ENCODE measurements at places on chromosomes 6 and 20.

DNA sequence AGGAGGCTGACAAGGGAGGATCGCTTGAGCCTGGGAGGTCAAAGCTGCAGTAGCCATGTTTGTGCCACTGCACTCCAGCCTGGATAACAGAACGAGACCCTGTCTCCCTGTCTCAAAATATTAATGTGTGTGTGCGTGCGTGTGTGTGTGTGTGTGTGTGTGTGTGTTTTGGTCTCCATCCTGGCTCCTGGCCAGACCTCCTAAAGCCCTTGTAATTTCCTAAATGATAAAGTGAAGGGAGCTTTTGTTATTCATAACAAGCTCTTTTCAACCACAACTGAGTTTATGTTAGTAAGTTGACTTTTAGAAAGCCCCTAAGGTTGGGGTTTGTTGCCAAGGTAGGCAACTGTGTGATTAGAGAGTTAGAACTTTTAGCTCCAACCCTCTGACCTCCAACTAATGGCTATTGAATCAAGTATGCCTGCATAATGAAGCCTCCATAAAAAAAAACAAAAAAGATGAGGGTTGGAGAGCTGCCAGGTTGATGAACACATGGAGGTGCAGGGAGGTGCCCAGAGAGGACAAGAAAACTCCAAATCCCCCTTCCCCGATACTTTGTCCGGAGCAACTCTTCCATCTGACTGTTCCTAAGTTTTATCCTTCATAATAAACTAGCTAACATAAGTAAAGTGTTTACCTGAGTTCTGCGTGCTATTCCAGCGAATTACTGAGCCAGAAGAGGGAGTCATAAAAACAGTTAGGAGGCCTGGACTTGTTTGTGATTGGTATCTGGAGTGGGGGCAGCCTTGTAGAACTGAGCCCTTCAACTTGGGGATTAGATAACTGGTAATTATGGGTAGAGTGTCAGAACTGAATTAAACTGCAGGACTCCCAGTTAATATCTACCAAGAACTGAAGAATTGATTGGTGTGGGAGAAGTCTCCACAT, 5.3 kb upstream of the AIF1 start:
- DNase-seq: no peak

DNA sequence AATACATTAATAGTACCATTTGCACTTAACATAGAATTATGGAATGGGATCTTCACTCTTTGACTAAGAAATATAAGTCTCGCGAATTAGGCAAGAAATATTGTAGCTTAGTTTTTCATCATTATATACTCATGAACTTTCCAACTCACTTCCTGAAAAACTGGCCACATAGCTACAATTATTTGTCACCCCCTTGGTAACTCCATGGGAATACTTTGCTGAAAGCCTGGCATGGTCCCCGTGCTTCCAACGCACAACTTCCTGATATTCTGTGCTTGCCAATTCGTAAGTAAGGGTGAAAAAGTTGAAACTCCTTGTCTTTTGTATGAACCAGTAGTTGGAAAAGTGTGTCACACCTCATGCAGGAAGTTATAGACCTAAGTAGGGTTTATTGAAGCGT, 23.7 kb upstream of the HLA-DQA1 start:
- DNase-seq: no peak

DNA sequence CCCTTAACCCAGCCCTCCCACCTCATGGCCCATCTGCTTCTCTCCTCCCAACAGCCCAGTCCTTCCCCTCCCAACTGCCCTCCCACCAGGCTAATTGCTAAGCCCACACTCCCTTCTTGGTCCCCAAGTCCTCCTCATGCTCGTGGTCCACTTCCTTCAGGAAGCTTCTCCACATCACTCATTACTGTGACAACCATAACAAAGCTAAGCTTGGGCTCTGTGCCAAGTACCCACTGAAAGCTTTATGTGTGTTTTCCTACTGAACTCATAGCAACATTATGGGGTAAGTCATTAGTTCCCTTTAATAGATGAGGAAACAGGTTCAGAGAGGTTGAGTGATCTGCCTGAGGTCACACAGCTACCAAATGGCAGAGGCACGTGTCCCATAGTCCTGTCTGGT, 16.2 kb downstream of the FRS3 start:
- no peak for DNase-seq

- DNase-seq: no peak
Measured at GRCh38 chr6:44972709-44973108, 355.4 kb upstream of the RUNX2 start.

GRCh38 chr20:63093966-63094766, 87.4 kb upstream of the BHLHE23 start:
- DNase-seq: peak; percentile 60

GRCh38 chr20:37202267-37202943, 23.1 kb upstream of the MROH8 start:
- DNase-seq: no peak

DNA sequence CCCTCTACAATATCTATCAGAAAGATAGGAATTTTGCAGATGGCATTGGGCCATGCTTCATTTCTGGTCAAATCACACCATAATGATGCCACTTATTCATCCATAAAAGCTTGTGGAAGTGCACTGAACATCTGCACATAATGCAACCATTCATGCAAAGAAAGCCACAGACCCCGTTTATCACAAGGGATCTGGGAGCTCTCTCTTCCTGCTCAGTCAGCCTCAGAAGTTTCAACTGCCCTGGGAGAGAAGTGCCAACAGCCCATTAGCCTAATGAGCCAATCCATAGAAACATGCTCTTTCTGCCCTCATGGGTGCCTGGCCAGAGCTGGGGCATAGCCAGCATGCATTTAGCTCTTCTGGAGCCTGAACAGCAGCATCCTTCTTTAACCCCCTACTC, 85.8 kb downstream of the SLC35F1 start:
- no peak for DNase-seq

DNA sequence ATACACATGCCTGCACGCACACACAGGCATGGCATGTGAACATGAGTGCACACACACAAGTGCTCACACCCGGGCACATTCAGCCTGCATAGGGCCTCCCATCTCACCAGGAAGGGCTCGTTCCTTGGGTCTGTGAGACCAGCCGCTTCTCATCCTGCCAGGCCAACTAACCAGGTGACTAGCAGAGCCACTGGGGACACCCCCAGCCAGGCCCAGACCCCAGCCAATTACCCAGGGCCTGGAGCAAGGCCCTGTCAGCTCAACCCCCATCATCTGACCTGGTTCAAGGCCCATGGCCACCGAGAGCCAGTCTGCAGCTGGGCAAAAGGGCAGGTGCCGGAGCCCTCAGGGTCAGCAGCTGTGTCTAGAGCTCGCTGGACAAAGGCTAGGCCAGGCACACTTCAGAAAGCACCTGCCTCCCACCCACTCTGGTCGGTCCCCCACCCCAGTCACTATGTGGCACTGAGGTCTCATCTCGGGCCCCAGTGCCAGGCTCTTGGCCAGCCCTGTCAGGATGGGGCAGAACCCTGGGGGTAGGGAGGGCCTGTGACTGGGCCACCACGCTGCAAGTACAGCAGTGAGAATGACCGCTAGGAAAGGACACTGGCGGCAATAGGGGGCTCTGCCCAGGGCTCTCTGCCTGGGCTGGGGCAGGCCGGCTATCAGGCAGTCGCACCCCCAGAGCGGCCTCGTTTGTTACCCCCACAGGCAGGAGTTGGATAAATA, 26.8 kb upstream of the MRGBP start:
- no peak for DNase-seq

- no peak for DNase-seq
Measured at GRCh38 chr6:46909371-46909770, 12.4 kb downstream of the ADGRF5 start.

DNA sequence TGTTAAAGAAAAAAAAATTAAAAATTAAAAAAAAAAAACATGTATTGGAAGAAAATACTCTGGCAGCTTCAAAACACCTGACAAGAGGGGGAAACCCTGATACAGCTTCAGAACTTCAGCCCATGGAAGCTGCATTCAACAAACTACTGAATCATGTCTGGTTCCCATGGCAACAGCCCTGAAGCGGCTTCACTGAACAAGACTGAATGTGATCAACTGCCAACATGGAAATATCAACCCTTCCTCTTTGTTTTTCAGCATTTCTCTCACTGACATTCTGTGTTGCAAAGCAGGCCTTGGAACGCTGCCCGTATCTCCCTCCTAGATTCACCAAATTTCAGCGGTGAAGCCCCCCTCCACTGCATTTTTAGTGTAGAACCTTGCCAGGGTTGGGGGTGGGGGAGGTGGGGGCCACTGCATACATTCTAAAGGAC, 91.3 kb upstream of the SHLD1 start:
- peak; percentile 85 for DNase-seq

DNA sequence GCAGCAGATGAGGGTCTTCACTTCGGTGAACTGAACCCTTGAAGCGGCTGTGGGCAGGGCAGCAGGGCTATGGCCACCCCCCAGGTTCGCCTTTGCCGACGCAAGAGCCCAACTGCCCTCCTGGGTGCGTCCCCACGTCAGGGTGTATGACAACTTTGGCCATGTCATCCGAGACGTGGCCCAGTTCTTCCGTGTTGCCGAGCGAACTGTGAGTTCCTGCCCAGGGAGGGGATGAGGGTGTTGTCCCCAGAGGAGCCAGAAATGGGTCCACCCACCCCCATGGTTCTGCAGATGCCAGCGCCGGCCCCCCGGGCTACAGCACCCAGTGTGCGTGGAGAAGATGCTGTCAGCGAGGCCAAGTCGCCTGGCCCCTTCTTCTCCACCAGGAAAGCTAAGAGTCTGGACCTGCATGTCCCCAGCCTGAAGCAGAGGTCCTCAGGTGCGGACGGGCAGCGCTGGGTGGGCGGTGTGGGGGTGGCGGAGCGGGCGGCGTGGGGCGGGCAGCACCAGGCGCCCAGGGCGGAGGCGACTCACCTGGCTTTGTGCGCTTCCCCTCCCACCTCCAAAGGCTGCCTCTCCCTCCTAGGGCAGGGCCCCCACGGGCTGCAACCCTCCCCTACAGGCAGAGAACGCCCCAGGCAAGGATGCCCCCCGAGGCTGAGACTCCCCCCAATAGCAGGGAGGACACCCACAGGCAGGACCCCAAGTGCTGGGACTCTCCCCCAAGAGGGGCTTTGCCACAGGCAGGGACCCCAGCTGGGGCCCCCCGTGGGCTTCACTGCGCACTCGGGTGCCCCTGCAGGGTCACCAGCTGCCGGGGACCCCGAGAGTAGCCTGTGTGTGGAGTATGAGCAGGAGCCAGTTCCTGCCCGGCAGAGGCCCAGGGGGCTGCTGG, 6.2 kb upstream of the TNFRSF6B start:
- DNase-seq: no peak

- no peak for DNase-seq
Measured at GRCh38 chr20:10626896-10627295, 46.9 kb downstream of the JAG1 start.

GRCh38 chr20:53032046-53032445, 59.9 kb downstream of the TSHZ2 start:
- DNase-seq: no peak

DNA sequence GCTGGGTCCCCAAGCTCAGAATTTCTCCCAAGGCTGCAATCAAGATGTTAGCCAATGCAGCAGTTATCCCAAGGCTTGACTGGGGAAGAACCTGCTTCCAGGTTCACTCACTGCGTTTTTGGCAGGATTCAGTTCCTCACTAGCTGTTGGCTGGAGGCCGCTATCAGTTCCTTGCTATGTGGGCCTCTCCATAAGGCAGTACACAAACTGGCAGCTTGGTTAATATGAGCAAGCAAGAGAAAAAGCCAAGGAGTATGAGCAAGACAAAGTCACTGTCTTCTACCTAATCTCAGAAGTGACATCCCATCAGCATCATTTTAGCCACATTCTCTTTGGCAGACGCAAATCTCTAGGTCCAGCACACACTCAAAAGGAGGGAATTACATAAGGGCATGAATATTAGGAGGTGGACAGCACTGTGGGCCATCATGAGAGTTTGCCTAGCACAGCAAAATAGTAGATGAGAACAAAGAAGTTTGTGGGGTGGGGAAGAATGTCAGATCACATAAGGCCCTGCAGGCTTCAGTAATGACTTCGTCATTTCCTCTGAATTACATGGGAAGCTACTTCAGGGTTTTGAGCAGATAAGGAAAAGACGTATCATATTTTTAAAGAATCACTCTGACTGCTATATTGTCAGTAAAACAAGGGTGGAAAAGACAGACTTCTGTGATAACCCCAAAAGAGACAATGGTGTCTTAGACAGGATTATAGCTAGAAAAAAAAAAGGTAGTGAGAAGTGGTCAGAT, 25.5 kb downstream of the LMBRD1 start:
- no peak for DNase-seq

DNA sequence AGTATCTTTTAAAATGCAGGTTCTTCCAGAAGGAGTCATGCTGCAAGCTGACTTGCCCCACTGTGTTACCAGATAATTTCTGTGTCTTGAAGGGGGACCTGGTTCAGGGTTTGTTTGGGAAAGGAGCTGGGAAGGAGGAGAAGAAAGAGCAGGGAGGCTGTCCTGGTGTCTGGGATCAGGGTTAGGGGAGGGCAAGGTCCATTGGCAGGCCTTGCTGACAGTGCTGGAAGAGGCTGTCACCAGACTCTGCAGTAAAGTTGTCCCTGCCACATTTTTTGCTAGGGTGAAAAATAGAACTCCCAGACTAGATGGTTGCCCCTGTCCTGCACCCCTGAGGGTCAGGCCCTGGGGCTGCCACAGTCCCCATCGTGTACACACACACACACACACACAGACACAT, 14.9 kb downstream of the GLP1R start:
- no peak for DNase-seq

DNA sequence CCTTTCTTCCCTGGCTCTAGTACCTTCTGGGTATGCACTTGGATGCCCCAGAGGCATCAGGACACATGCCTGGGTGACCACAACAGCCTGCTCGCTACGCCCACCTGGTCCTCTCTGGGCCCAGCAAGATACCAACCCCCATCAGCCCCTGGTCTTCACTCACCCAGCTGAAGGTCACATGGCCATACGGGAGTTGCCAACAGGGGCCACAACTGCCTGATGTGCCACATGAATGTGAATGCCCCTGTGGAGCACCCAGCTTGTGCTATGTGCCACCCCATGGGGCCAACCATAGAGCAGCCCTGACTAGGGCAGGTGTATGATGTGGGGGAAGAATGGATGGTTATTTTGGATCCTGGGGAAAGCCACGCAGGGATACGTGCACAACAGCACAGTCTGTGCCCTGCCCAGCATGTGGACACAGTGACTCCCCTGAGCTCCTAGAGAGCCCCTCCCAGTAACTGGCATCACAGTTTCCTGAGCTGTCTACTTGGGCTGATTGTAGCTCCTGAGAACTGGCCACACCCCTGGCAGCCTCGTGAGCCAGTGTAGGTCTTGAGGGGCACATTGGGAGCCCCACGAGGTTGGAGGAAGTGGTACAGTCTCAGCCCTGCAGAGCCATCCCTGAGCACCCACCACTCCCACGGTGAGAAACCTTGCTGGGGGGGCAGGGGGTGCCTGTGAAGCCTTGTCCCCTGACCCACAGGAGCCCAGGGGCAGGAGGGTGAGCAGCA, 10.5 kb upstream of the PCMTD2 start:
- no peak for DNase-seq

GRCh38 chr20:16759181-16759563, 11.0 kb downstream of the OTOR start:
- no peak for DNase-seq

GRCh38 chr6:1624851-1625781, 15.4 kb downstream of the FOXC1 start:
- DNase-seq: no peak

GRCh38 chr6:63636518-63637021, 968 bp downstream of the PHF3 start:
- DNase-seq: peak; percentile 68

Measured in left forelimb (tissue), 1 donor.